IMR-90 (cell line): ENCODE measurements at places on chromosomes 16 and 17. TPM values are rescaled to one million over a fixed set of nuclear protein-coding genes. Genes with fewer than 3 reads are reported as not detected.
A peak's percentile ranks its signal among the peaks of the same experiment; 100 is the strongest.

The ADAD2 gene
- total RNA-seq: not detected in 2 replicates

DNA sequence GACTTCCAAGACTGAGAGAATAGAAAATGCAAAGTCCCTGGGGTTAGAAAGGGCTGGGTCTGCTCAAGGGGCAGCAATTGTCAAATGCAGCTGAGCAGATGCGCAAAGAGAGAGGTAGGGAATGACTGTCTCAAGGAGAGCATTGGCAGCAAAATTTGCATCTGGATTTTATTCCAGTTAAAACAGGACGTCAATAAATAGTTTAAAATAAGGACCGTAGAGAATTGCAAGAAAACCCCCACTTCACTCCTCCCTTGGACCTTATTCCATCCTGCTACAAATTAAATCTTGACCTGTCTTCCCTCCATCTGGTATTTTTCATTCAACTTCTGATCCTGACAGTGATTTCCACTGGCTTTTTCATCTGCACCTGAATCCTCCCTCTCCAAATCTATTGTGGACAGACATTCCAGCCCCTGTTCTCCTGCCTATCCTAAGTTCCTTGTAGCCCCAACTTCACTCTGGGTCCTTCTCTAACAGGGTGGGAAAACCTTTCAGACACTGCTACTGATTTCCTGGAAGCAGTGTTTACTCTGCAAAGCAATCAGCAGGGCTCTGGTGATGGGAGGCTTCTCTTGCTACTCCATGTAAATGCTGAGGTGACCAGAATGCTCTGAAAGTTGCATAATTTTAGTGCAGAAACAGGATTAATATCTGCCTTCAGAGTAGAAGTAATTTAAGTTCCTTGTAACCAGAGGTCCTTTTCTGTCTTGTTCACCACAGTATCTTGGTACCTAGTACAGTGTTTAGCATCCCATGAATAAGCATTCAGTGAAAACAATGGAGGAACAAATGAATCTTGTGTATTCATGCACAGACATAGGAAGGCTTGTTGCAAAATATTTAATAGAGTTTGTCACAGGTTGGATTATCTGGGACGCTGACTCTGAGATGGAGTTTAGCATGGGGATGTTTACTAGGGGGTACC lies 79.2 kb downstream of the CDH11 start:
- peaks cover 33% of the 10 kb centered on the region for H3K36me3 ChIP-seq
- DNase-seq: no peak
- no peak overlapping the region for H3K27ac ChIP-seq

The RAB26 gene
- 1.1 TPM in 2 replicates for total RNA-seq

- H3K36me3 ChIP-seq: peaks cover 7% of the 10 kb centered on the region; the same call in 1 of the 2 replicates
- 0 out of 2 replicates have a peak, but pooled peaks cover 1% of the 10 kb centered on the region for H3K4me1 ChIP-seq
- no peak for DNase-seq
- no peak overlapping the region for H3K4me3 ChIP-seq
- no peak overlapping the region for H3K27ac ChIP-seq
- H3K27me3 ChIP-seq: no peaks in the 10 kb centered on the region
These were observed 9.5 kb downstream of the NATD1 start for GRCh38 chr17:21243516-21244303.

DNA sequence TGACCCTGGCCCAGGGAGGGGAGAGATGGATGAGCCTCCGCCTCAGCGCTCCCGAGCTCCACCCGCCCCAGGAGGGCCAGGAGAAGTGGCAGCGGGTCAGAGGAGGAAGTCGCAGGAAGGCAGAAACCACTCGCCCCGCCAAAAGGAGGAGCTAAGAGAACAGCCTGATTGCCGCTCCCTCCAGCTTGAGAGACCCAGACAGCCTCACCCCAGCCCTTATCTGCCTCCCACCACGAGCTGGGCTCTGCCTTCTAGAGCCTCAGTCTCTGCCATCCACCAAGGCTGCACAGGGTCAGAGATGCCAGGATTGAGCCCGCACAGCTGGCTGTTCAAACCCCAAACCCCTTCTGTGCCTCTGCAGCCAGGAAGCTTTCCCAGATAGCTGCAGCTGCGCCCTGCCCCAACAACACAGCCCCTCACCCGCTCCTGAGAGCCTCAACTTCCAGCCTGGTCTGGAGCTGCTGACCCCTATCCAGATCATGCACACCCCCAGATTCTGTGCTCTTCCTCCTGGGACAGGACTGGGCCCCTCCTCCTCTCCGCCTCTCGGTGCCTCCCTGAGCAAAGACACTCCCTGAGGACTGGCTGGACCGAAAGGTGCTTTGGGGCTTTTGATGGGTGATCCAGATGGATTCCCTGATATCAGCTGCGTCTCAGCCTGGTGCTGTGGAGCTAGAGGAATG lies 1.0 kb upstream of the ATP2A3 start:
- no peak overlapping the region for H3K27ac ChIP-seq
- H3K36me3 ChIP-seq: no peaks in the 10 kb centered on the region
- H3K4me3 ChIP-seq: no peak overlapping the region

DNA sequence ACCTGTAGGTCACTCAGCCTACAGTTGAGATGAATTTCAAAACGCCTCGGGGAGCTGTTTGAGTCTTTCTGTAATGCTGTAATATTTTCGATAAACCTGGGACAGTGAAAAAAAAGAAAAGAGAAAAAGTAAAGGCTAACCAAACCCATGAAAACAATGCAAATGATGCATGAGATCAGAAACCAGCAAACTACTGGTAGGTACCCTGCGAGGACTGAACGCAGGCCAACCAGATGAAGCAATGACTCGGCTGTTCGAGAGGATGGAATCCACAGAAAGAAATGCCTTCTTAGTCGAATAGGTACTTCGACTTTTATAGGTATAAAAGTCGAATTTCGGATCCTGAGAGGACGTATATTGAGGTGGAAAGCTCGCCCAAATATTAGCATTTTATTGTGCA lies 509 bp upstream of the ATAD5 start:
- no peaks in the 10 kb centered on the region for H3K27me3 ChIP-seq
- H3K4me3 ChIP-seq: peak overlapping the region; percentile 86
- H3K36me3 ChIP-seq: no peaks in the 10 kb centered on the region
- peak; percentile 5 for DNase-seq
- H3K4me1 ChIP-seq: no peaks in the 10 kb centered on the region

GRCh38 chr16:1300664-1301476 lies 8.6 kb upstream of the UBE2I start:
- H3K27me3 ChIP-seq: peaks cover 11% of the 10 kb centered on the region
- peaks cover 5% of the 10 kb centered on the region; the same call in 1 of the 2 replicates for H3K4me1 ChIP-seq
- H3K4me3 ChIP-seq: no peak overlapping the region
- H3K27ac ChIP-seq: no peak overlapping the region

GRCh38 chr16:8847145-8847544 lies 21.7 kb downstream of the CARHSP1 start:
- H3K4me3 ChIP-seq: no peak overlapping the region
- DNase-seq: no peak

DNA sequence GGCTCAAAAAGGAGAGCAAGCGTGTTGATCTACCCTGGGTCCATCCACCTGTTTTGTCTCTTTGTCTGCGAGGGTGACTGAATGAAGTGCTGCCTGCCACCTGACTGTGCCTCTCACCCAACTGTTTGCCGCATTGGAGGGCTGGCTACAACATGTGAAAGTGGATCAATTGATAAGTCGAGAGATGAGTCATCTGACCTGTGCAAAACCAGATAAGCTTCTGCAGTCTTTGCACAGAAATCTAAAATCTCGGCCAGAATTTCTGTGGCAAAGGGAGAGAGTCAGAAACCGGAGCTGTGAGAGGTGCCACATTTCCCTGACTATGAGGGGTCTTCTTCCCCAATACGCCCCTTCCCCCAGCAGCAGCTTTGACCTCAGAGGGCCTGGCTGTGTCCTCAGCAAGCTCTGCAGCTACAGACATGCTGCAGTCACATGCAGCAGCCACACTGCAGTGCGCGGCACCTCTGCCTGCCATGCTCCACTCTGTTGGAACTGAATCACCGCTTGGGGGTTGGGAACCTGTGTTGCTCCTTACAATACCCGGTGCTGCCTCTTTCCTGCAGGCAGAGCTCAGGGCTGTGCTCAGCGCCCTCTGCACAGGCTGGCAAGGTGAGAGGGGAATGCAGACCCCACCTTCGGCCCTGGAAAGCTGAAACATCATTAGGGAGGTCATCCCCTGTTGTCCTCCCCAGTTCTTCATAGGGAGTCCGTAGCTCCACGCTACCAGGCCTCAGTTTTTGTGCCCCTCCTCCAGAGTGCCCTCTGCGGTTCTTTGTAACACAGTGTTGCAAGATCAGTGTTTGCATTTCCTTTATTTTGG lies 16.2 kb upstream of the HAS3 start:
- H3K4me1 ChIP-seq: peaks cover 7% of the 10 kb centered on the region
- H3K27ac ChIP-seq: no peak overlapping the region
- no peaks in the 10 kb centered on the region for H3K36me3 ChIP-seq
- H3K4me3 ChIP-seq: no peak overlapping the region
- no peaks in the 10 kb centered on the region for H3K27me3 ChIP-seq

The SNRNP25 gene
- total RNA-seq: 63.3 and 88.0 TPM in 2 replicates

DNA sequence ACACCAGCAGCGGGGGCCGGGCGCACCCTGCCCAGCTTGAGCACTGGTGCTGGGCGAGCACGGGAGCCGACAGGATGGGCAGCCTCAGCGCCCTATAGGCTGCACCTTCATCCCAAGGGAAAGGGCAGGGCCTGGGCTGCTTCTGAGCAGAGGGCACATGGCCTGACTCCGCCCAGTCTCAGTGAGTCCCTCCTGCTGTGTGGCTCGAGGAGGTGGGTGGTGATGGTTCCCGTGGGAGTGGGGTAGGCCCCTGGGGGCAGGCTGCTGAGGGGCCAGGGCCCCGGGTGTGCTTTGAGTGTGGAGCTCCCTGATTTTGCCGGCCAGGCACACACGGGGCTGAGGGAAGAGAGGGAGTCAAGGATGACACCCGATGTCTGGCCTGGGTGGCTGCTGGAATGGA lies 37.9 kb downstream of the TSC2 start:
- no peaks in the 10 kb centered on the region for H3K27me3 ChIP-seq
- H3K4me3 ChIP-seq: no peak overlapping the region
- no peak for DNase-seq
- H3K4me1 ChIP-seq: peaks cover 3% of the 10 kb centered on the region; the same call in 1 of the 2 replicates
- peaks cover 87% of the 10 kb centered on the region for H3K36me3 ChIP-seq

The CACNG3 gene
- not detected in 2 replicates for total RNA-seq

DNA sequence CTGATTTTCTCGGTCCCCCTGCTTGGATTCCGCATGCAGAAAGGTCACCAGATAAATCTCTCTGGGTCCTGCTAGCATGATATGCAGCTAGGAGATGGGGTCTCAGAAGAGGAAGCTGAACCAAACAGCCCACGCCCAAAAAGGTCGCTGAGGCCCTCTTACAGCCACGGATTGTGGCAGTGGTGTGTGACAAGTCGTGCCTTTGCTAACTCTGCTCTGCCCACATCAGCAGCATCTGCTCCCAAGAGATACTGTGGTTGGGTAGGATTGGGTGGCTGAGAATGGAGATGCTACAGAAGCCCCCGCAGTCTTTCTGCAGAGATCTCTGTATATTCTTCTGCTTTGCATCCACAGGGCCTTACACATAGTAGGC lies 15.2 kb upstream of the SKAP1 start:
- no peaks in the 10 kb centered on the region for H3K4me1 ChIP-seq
- H3K36me3 ChIP-seq: no peaks in the 10 kb centered on the region

The FOXL1 gene
- total RNA-seq: 15.2 and 23.9 TPM in 2 replicates

- peaks cover 40% of the 10 kb centered on the region for H3K36me3 ChIP-seq
- peaks cover 5% of the 10 kb centered on the region for H3K4me1 ChIP-seq
- DNase-seq: peak; percentile 80
- H3K27ac ChIP-seq: no peak overlapping the region
- H3K27me3 ChIP-seq: no peaks in the 10 kb centered on the region
These were observed 3.5 kb upstream of the RPL13 start for GRCh38 chr16:89556750-89557689.

DNA sequence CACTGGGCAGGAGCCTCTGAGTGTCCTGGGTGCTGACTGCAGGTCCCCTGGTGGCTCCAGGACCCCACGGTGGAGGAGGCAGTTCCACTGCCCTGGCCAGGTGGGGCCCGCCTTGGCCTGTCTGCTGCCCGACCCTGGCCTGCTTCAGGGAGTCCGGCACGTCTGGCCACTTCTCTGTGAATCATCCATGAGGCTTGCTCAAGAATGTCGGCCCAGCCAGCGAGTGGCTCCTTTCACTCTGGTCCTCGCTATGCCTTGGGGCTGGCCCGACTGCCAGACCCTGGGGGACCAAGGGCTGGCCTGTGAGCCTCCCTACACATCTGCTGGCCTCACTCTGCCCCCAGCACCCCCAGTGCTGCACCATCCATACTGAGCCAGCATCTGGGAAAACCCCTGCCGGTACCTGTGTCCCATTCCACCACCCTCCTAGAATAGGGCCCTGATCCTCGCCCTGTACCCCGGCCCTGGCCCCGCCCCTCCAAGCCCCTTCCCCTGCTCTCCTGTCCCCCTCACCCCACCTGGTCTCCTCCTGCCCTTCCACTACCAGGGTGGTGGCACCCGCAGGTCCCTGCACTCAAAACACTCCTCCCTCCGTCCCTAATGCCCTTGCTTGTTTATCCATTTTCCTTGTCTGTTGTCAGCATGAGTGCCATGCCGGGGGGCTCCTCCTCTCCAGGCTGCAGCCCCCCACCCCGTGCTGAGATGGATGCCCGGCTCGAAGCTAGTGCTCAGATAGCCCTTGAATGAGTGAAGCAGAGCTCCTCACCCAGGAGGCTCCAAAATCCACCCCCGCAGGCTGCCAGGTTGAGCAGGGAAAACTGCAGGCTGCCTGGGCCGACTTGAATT lies 35.5 kb downstream of the ADCY7 start:
- no peak overlapping the region for H3K4me3 ChIP-seq
- DNase-seq: peak; percentile 86
- no peaks in the 10 kb centered on the region for H3K36me3 ChIP-seq
- peaks cover 43% of the 10 kb centered on the region for H3K4me1 ChIP-seq

DNA sequence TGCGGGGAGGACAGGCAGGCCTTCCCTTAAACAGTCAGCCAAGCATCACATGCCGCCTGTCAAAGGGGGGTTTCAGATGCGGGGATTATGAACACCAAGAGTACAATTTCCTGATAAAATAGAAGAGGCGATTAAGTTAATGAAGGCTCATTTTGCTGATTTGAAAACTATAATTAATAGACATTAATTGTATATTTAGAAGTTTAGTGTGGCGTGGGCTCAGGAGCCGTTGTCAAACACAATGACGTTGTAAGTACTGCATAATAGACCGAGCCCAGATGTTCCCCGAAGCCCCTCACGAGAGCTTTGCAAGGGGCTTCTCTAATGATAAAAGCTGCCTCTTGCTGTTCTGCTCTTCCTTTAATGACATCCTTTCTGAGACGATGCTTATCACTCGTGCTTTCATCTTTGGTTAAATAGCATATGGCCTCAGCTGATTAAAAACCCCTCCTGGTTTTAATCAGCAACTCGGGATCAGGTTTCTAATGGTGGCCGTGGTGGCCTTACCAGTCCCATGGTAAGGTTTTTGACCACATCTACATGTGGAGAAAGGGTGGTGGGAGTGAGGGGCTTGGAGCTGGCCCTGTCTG lies 28.2 kb downstream of the SNX20 start:
- H3K36me3 ChIP-seq: no peaks in the 10 kb centered on the region
- no peak for DNase-seq
- H3K27me3 ChIP-seq: peaks cover 6% of the 10 kb centered on the region; the same call in 1 of the 2 replicates

GRCh38 chr17:77382966-77383612 lies 242.3 kb downstream of the SEC14L1 start:
- no peak overlapping the region for H3K4me3 ChIP-seq
- DNase-seq: peak; percentile 90
- peak overlapping the region; percentile 92 for H3K27ac ChIP-seq
- H3K27me3 ChIP-seq: no peaks in the 10 kb centered on the region
- peaks cover 77% of the 10 kb centered on the region for H3K4me1 ChIP-seq
